ENCODE measurements at places on chromosomes 6 and 20. TPM values are rescaled to one million over a fixed set of nuclear protein-coding genes. Genes with fewer than 3 reads are reported as not detected.

Gene PTGIS
- total RNA-seq, result 58.2 TPM

Gene PRSS35
- total RNA-seq, result 2.4 TPM

Gene RSPH9
- total RNA-seq, result 1.2 TPM

Gene ZNF391
- total RNA-seq, result 10.0 TPM

Gene SNAI1
- total RNA-seq, result 10.0 TPM

Gene FOXO3
- total RNA-seq, result 75.6 TPM

Gene PI16
- 0.35 TPM for total RNA-seq

Gene DNMT3B
- total RNA-seq, result 1.2 TPM

Gene SLC35D3
- total RNA-seq, result not detected

Gene HLA-DMB
- total RNA-seq, result not detected

Gene SAMD5
- total RNA-seq, result 1.3 TPM

Gene BEND6
- 11.7 TPM for total RNA-seq

Gene TAP2
- total RNA-seq, result 6.6 TPM

Measured in pericardium fibroblast (primary cell).